ENCODE measurements at places on chromosomes 1 and 21. TPM values are rescaled to one million over a fixed set of nuclear protein-coding genes. Genes with fewer than 3 reads are reported as not detected.

Gene ADARB1
- polyA plus RNA-seq, result 4.6 TPM

Gene CD244
- 0.95 TPM for polyA plus RNA-seq

GRCh38 chr1:61053226-61053711 is 29.1 kb upstream of the NFIA start:
- H3K27ac ChIP-seq, result no peak overlapping the region
- peaks cover 46% of the 10 kb centered on the region for H3K4me1 ChIP-seq
- no peak overlapping the region for H3K4me3 ChIP-seq
- no peak for DNase-seq

- no peaks in the 10 kb centered on the region for H3K36me3 ChIP-seq
- H3K27ac ChIP-seq, result no peak overlapping the region
- H3K4me3 ChIP-seq, result no peak overlapping the region
- H3K27me3 ChIP-seq, result no peaks in the 10 kb centered on the region
Measured at GRCh38 chr21:16587141-16587581, 857.4 kb downstream of the USP25 start.

DNA sequence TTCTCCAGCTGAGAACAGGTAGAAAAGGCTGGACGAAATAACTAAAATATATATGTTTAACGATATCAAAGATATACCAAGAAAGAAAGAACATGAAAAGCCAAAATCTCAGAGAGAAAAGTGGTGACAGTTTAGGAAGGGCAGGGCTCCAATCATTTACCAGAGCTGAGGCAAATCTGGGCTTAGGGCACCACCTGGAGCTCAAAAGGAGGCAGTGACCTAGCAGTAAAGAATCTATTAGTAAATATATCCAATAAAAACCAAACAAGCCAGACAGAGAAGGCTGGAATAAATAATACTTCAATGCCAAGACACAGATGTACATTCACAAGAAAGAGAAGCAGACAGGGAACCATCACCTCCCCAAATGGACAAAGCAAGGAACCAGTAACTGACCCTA is 43.5 kb downstream of the CHIA start:
- H3K4me3 ChIP-seq, result no peak overlapping the region
- H3K4me1 ChIP-seq, result peaks cover 7% of the 10 kb centered on the region
- no peak overlapping the region for H3K27ac ChIP-seq
- H3K27me3 ChIP-seq, result no peaks in the 10 kb centered on the region

- no peak for DNase-seq
- no peaks in the 10 kb centered on the region for H3K36me3 ChIP-seq
- no peaks in the 10 kb centered on the region for H3K4me1 ChIP-seq
- no peak overlapping the region for H3K4me3 ChIP-seq
- H3K27me3 ChIP-seq, result no peaks in the 10 kb centered on the region
Measured at GRCh38 chr1:237009611-237010010, 5.4 kb upstream of the MT1HL1 start.

DNA sequence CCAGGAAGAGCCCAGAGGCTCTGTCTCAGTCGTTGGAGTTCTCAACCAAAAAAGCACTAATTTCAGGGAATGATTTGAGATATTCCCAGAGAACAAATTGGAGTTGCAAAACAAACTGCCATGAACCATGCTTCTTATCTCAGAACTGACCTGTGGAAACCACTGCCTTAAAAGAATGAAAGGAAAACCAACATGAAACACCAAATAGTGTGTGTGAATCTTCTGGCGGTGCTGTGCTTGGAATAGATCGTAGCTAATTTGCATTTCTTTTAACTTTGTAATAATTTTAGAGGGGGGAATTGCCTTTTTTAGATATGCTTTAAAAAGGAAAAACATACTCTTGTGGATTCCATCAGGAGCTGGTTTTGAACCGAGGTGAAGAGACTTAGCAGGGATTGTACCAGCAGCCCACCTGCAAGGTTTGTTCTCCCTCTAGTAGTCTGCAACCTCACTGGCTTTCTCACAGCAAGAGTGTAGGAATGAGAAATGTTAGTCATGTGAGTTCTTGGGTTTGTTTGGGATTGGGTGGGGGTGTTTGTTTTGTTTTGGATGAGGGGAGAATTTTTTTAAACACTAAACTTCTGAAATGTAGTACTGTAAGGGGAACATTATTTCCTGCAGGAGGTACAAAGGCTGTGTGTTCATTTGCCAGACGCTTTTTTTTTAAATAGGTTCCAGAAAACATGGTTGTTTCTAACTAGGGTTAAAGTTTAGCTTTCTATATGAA is 45.7 kb upstream of the ANGPTL1 start:
- H3K36me3 ChIP-seq, result no peaks in the 10 kb centered on the region
- no peak for DNase-seq
- no peak overlapping the region for H3K4me3 ChIP-seq

DNA sequence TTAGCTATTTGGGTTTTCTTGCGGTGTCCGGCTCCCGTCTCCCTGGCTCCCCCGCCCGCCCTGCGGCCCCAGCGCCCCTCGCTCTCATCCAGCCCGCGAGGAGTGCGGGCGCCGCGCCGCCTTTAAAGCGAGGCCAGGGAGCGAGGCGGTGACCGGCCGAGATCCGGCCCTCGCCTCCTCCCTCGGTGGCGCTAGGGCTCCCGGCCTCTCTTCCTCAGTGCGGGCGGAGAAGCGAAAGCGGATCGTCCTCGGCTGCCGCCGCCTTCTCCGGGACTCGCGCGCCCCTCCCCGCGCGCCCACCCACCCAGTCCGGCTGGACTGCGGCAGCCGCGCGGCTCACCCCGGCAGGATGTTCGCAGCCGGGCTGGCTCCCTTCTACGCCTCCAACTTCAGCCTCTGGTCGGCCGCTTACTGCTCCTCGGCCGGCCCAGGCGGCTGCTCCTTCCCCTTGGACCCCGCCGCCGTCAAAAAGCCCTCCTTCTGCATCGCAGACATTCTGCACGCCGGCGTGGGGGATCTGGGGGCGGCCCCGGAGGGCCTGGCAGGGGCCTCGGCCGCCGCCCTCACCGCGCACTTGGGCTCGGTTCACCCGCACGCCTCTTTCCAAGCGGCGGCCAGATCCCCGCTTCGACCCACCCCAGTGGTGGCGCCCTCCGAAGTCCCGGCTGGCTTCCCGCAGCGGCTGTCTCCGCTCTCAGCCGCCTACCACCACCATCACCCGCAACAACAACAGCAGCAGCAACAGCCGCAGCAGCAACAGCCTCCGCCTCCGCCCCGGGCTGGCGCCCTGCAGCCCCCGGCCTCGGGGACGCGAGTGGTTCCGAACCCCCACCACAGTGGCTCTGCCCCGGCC is 492 bp downstream of the HLX start:
- peaks cover 27% of the 10 kb centered on the region for H3K27me3 ChIP-seq
- no peak overlapping the region for H3K4me3 ChIP-seq
- H3K36me3 ChIP-seq, result no peaks in the 10 kb centered on the region
- H3K27ac ChIP-seq, result no peak overlapping the region
- no peak for DNase-seq

- H3K27ac ChIP-seq, result no peak overlapping the region
- DNase-seq, result no peak
- peaks cover 5% of the 10 kb centered on the region for H3K4me1 ChIP-seq
- no peaks in the 10 kb centered on the region for H3K36me3 ChIP-seq
- no peak overlapping the region for H3K4me3 ChIP-seq
- H3K27me3 ChIP-seq, result peaks cover 4% of the 10 kb centered on the region
Measured at GRCh38 chr21:46185716-46186115, 1.5 kb upstream of the SPATC1L start.

GRCh38 chr1:77857552-77857951 is 30.9 kb upstream of the NEXN start:
- no peak overlapping the region for H3K27ac ChIP-seq
- peaks cover 14% of the 10 kb centered on the region for H3K36me3 ChIP-seq
- H3K4me1 ChIP-seq, result no peaks in the 10 kb centered on the region
- DNase-seq, result no peak
- H3K27me3 ChIP-seq, result no peaks in the 10 kb centered on the region

- no peaks in the 10 kb centered on the region for H3K36me3 ChIP-seq
- no peak for DNase-seq
- H3K4me1 ChIP-seq, result no peaks in the 10 kb centered on the region
- no peak overlapping the region for H3K27ac ChIP-seq
Measured at GRCh38 chr1:226890331-226891108, 20.1 kb downstream of the PSEN2 start.
